Jurkat, Clone E6-1 (cell line): ENCODE measurements at places on chromosomes 5 and 9.

DNA sequence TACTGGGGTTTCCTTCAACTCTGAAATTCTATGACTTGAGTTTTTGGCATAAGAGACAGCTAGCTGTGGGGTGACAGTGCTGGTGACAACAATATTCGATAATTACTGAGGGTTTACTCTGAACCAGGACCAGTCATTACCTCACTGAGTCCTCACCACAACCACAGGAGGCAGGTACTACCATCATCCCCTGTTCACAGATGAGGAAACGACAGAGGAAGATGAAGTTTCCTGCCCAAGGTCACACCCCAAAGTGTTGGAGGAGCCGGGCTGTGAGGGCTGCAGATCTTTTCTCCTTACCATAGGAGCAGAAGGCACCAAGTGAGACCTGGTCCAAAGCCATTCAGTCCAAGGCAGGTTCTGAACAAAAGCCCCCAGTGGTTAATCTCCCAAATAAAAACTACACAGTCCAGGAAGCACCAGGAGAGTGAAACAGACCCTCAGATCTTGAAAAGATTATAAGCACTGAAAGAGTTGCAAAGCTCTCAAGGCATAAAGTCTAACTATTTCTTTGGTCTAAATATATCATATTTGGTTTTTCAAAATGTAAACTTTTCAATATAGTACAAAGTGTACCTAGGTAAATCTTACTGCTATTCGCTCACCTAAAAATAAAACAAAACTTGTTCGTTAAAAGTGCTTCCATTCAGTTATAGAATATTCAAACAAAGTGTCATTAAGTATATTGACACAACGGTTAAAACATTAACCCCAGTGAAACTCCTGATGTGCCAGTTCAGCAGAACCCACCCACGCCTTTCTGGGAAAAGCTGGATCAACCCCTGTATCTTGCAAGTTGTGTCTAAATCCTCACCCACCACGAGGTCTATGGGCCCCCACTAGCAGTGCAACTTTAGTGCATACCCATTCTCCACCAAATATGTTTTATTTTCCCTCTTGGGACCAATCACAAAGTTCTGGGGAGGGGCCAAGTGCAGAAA, 82.6 kb upstream of the EQTN start:
- DNase-seq, result no peak

DNA sequence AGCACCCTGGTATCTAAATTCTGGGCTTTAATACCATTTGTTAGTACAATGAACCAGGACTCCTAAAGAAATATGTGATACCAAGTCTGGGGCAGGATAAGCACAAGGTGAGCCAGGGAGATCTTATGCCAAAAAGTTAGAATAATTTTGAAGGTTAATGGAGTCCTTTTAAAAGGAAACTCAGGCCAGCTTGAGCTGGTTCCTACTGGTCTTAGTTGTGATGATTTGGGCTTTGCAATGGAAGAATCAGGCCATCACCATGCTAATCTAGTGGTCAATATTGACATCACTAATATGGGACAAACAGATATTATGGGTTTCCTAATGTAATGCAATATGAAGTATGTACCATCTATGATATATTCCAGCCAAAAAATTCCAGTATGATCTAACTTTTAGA, 7.5 kb upstream of the SPATA9 start:
- DNase-seq, result no peak

GRCh38 chr9:93942161-93942560, 13.0 kb downstream of the BARX1 start:
- no peak for DNase-seq

DNA sequence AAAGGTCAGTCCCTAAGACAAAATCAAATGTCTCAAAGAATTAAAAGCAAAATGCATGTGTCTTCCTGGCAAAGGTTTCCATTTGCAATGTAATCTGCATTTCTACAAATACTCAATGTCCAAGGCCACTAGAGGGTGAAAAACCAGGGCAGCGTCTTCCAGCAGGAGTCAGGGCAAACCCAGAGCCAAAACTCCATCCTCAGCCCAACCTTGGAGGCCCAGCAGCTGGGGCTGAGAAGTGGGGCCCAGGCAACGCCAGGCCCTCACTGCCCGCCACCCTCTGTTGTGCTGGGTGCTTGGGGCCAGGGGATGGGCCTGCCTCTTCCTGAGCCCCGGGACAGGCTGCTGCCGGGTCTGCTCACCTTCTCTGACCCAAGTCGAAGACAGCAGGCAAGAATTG, 200.1 kb downstream of the PAX5 start:
- no peak for DNase-seq

DNA sequence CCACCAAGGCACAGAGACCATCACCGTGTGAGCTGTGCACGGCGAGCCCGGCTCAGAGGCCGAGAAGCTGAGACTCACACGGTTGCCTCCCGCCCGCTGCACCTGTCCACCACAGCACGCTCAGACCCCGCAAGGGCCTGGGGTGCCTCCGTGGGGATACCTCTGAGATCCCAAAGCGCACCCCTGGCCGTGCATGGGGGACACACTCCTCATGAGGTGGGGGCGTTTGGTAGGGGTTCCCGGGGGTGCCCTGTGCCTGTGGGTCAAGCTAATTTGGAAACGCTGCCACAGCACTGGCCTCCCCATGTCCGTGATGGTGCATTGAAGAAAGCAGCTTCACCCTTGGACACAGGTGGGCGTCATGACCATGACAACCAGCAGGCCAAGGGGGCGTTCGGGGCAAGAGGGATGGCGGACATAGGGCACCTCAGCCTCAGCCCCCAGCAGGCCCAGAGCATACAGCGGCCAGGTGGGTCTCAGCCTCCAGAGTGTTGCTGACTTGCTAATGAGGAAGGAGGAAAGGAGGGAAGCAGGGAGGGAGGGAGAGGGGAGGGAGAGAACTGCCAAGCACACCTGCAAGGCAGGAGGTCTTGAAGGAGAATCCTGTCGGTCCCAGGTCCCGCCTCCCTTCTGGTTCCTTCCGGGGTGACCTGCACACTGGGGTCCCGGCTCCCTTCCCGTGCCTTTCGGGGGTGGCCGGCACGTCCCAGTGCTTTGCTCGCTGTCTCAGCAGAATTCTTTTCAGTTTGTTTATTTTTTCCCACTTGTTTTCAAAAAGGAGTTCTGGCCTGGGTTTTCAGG, 34.7 kb downstream of the GLT6D1 start:
- DNase-seq, result no peak

GRCh38 chr5:88688984-88689667, 193.9 kb downstream of the MEF2C start:
- no peak for DNase-seq
